Kidney glomerular epithelial cell (primary cell): ENCODE measurements at places on chromosomes 2 and 18.
A peak's percentile ranks its signal among the peaks of the same experiment; 100 is the strongest.

DNA sequence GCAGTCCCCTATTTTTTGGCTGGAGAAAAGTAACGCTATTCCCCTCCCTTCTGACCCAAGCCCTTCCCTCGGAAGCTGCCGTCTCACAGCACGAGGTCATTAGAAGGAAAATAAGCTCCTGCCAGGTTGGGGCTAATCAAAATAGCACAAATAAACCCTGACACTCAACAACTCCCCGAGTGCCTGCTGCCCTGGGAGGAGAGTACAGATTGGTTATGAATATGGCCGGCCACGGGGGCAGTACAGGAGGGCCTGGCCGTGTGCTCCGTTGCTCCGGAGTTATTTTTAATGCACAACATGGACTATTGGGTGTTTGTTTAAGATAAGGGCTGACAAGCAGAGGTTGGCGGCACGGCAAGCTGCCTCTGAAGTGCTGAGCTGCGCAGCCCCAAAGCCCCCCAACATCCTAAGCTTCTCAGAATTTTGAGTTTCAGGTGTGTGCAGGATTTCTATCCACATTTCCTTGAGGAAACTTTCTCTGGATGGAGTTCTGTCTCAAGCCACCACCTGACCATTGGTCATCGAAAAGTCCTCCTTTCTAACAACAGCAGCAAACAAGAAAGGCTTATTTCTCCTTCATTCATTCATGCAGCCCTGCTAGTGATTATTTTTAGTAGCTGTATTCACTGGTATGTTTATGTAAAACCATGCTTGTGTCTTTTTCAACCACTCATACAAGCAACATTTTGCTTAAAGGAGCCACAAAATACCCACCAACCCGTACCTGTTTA, 58.7 kb downstream of the PAX3 start:
- no peak for DNase-seq

DNA sequence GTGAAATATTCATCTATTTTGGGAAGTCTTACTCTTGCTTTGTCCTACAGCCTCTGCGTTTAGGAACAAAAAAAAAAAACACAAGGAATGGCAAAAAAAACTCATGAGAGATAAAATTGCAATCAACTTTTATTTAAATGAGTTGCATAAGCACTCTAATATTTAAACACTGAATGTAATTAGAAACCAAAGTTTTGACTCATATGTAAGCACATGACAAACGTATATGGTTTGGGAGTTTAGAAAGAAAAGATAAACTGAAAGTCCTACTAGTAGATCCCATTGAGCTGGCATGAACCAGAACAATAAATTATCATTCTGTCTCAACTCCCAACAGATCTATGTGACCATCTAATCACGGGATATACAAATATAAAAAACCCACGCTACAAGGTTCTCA, 44.8 kb downstream of the REV1 start:
- DNase-seq: no peak

DNA sequence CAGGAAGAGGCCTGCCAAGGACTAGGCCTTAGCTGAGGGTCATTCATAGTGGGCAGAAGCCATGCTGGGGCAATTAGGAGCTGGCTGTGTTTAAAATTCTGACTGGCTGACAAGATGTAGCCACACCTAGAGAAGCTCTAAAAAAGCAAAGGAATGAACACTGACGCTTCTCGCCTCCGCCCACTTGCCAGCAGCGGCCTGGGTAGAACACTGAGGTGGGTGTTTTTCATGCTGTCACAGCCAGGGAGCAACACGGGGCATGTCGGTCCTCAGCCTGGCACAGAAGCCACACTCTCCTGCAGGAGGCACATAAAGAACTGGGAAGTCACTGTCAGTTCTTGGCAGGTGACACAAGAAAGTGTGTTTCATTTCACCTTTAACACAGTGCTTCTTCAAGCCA, 10.4 kb downstream of the CHST10 start:
- DNase-seq: no peak

DNA sequence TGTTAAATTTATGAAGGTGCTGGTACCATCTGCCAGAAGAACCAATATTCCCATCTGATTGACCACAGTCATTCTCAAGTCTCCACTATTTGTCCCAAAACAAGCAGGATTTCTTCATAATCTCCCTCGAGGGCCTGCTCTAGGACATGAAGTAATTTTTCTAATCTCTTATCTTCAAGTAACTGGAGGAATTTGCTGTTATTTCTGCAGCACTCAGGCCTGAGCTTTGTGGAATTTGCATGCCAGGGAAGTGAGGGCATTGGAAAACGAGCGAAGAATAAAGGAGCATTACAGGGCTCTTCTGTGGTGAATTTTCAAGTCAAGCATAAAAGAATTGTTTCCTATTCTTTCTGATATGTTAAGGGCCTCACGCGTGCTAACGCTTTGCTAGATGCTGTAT, 161.2 kb upstream of the EPAS1 start:
- peak; percentile 26 for DNase-seq

GRCh38 chr2:60275958-60276357, 277.5 kb downstream of the BCL11A start:
- no peak for DNase-seq
